ENCODE measurements at places on chromosomes 3 and 15.
A peak's percentile ranks its signal among the peaks of the same experiment; 100 is the strongest.

DNA sequence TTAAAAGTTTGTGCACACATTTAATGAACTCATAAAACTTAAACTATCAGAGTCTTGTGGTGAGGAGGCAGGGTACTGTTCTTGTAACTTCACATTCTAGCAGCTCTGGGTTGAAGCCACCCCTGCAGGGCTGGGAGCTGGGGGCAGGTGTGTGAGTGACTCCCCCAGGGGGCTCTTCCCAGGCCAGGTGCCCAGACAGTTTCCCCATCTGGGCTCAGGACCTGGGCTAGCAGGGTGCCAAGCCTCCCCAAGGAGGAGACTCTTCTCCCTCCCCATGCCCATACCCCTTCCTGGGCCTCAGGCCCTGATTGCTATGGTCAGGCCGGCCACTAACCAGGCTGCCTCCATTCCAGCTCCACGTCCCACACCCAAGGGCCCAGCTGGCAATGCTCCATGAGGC is 22.0 kb upstream of the CHCHD6 start:
- DNase-seq, result no peak

DNA sequence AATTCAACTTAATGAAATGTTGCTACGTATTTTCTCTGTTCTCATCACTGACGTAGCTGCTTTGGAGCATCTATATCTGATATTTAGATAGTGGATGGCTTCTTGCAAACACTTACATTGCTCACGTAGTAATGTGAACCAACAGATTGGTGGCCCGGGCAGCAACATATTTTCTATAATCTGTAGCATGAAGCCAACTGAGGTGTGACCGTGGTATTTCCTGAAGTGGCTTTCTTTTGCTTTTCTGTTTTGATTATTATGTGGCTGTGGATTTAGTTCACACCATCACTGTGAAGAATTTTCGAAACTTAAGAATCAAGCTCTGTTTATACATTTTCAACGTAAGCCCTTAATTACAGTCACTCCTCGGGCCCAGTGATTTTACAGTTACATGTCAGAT is 288.5 kb downstream of the LPP start:
- no peak for DNase-seq

DNA sequence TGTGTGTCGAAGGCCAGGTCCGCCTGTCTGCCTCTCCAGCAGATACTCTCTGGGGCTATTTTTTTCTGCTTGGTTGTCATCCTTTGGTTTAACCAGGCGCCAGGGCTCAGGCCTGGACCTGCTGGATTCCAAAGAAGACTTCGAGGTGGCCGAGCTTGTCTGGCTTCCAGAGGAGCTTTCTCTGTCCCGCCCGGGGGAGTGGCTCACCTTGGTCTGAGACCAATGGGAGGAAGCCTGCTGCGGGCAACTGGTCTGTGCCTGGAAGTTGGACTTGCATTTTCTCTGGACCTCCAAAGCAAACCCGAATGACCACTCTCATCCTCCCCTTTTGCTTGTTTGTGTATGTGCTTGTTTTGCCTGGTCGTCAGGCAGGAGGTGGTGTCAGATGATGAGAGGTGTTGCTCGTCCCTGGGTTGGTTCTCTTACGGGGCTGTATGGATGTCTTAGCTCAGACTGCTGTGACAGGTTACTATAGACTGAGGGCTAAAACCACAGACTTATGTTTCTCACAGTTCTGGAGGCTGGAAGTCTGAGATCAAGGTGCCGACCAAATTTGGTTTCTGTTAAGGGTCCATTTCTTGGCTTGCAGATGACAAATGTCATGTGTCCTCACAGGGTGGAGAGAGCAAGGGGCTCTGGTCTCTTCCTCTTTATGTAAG is 19.3 kb downstream of the IGF1R start:
- no peak for DNase-seq

GRCh38 chr3:44065311-44066094 is 176.2 kb upstream of the TOPAZ1 start:
- DNase-seq, result peak; percentile 76

DNA sequence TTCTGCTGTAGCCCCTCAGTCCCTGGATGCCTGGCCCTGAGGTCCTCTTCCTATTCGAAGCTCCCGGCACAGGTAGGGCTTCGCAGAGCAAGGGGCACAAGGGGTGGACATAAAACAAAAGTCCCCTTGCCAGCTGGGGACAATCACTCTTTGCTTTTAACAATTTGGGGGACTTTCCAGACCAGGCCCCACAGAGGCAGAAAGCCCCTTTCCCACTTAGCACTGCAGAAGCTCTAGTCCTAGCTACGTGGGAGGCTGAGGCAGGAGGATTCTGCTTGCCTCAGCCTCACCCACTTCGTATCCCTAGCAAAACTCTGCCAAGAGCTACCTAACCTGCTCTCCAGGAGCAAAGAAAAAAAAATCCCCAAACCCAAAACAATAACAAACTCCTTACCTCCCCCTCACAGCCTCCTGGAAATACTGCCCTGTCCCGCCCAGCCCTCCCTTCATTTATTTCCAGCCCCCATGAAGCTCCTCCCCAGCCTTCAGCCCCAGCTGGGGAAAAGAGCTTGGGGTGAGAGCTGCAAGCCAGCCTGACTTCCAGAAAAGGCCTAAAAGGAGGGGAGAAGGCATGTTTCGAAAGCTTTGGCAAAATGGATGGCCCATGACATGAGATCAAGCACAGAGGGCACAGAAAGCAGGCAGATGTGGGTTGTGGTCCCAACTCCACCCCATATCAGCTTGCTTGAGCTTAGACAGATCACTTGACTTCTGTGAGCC is at the start of gene CIDEC:
Gene CIDEC, minus strand, starts transcription at position 424 of the 720 bp plus-strand sequence. CDS start 1,767 bp downstream, outside the sequence.
- DNase-seq, result no peak

GRCh38 chr3:128339491-128340012 is 127.1 kb downstream of the DNAJB8 start:
- DNase-seq, result no peak

DNA sequence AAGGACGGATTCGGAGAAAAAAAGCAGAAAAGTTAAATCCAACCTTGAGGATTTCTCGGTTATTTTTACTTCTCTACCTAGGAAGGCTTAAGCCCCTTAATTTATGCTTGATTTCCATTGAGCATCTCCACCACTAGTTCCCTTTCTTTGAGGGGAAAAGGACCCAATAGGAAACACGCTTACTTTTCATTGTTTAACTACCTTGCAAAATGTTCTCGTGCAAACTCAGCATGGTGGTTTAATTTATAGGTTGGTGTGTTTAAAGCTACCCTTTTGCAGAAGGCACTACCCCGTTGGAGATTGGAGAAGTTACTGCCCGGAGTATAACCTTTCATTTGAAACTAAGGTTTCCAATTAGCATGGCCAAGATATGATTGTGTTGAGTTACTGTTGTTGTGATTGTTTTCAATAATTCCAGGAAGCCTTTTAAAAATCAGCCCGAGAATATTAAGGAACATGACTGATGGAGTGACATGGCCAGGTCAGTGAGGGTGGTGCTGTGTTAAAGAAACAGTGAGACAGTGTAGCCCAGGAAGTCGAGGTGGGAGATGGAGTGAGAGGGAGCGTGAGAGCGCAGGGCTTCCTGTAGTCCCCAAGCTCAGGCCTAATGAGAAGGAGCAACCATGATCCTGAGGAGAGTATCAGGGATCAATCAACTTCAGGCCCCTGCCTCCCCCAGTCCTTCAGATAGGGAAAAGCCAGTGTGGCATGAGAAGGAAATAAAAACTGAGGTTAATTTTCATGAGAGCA is 76.6 kb downstream of the AQP9 start:
- DNase-seq, result no peak

GRCh38 chr15:62432702-62433398 is 267.8 kb upstream of the C2CD4B start:
- DNase-seq, result no peak

DNA sequence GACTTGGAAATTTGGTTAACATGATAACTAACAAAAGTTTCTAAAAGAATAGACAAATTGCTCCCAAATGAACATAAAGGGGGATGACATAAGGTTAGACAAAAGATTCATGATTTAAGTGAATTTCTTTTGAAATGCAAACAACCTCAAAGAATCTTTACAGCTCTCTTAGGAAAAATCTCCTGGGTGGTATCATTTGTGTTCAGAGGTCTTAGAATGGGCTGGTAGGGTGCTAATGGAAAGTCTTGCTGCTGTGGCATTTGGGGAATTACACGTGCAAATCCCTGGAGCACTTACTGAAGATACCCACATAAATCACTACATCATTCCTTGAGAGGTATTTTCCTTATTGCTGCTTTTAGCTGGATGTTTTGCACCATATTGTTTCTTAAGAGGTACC is 14.4 kb upstream of the ROBO2 start:
- DNase-seq, result no peak

DNA sequence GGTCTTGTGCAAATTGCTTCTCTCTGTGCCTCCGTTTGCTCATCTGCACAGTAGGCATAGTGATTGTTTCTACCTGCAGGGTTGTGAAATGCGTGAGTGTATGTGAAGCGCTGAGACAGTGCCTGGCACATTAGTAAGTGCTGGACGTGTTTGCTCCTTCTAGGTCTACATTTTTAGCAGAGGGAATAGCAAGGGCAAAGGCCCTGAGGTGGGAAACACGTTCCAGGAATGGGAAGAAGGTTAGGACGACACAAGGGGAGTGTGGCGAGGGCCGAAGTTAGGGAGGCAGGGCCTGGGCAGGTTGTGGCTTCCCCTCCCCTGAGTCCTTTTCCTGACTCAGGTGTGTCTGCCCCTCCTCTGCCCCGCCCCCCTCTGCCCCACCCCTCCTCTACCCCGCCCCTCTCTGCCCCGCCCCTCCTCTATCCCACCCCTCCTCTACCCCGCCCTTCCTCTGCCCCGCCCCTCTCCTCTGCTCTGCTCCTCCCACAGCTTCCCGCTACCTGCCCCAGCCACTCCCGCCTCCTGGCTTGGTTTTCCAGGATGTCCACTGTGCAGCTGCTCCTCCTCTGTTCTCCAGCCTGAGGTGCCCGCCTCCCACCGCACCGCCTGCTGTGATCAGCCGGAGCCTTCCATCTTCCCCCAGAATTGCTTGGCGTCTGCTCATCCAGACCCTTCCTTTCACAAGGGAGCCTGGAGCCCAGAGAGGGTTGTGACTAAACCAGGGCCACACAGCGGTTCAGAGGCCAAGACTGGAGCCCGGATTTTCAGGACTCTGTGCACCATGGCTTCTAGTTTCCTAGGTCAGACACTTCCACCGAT is 31.1 kb upstream of the SMAD6 start:
- no peak for DNase-seq

- peak; percentile 90 for DNase-seq
These were observed 326.1 kb downstream of the SATB1 start for GRCh38 chr3:18098960-18099587.

GRCh38 chr15:48936666-48937065 is 27.1 kb downstream of the SHC4 start:
- no peak for DNase-seq

- DNase-seq, result no peak
These were observed 5.6 kb downstream of the ZNF662 start for GRCh38 chr3:42911551-42911950.

DNA sequence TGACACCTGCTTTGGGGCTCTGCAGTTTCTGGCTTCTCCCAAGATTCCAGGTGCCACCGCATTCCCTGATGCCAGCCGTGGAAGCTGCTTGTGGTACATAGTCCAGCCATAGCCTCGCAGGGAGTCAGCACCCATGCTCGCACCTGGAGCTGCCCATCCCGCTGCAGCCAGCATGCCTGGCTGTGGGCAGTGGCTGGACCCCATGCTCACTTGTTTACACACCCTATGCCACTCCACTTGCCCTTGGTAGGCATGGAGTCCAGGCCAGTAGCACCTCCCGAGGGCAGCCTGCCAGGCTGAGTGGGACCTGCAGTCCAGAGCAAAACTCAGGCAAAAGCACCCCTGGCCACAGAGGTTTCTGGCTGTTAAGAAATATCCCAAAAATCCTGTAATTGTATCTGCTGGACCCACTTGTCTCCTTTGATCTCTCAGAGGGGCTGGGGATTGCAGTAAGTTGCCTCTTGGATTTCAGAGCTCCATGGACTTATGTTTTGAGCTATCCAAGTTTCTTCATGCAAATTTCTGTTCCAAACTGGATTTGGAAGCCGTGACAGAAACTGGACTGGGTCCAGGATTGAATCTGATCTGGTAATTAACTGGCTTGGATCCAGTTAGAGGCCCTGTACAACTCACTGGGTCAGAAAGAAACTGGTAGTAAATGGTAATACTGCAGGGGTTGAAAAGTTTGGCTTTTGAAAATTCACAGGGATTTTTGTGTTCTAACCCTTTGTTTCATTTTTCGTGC is 149.3 kb downstream of the FMN1 start:
- DNase-seq, result no peak

GRCh38 chr3:49929291-49930167 is at the start of gene MON1A:
TSS of gene MON1A (minus strand) at chr3:49929811. CDS start at chr3:49913346, 16,465 bp downstream.
- DNase-seq, result peak; percentile 86

DNA sequence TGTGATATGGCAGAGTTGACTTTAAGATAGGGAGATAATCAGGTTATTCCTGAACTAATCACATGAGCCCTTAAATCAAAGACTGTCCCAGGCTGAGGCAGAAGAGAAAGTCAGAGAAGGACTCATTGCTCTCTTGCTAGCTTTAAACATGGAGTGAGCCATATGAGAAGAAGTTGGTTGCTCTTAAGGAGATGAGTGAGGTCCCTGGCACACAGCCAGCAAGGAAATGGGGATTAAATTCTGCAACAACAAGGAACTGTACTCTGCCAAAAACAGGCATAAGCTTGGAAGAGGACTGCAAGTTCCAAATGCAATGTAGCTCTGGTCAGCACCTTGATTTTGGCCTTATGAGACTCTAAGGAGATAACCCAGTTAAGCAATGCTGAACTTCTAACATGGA is 457.0 kb downstream of the PLOD2 start:
- no peak for DNase-seq

- no peak for DNase-seq
These were observed 119.3 kb upstream of the ADPGK start for GRCh38 chr15:72902919-72903260.

- no peak for DNase-seq
These were observed 78.7 kb downstream of the FAIM start for GRCh38 chr3:138687236-138687635.

Data from COLO829 (cell line).